Muscle of arm (tissue), 14 donors: ENCODE measurements at places on chromosomes 5 and 9. TPM values are rescaled to one million over a fixed set of nuclear protein-coding genes. Genes with fewer than 3 reads are reported as not detected.
A peak's percentile ranks its signal among the peaks of the same experiment; 100 is the strongest.

TPRN gene
- polyA plus RNA-seq, result 10.4 TPM

DNA sequence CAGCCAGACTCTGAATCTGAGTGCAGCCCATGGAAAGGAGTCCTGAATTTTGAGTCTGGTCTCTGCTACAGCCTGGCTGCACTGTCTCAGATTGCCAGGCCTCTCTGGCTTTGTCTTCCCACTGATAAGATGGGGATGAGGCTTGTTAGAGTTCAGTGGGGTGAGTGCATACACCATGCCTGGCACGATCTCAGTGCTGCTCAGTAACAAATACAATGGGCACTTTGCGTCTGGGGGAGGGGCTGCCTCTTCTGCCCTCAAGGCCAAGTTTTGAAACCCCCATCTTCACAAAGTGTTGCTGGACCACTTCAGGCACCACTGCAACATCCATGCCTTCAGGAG lies 49.0 kb downstream of the PPARGC1B start:
- DNase-seq, result no peak

FST gene
- 47.2 TPM for polyA plus RNA-seq

ZBTB34 gene
- polyA plus RNA-seq, result 13.2 TPM

DNA sequence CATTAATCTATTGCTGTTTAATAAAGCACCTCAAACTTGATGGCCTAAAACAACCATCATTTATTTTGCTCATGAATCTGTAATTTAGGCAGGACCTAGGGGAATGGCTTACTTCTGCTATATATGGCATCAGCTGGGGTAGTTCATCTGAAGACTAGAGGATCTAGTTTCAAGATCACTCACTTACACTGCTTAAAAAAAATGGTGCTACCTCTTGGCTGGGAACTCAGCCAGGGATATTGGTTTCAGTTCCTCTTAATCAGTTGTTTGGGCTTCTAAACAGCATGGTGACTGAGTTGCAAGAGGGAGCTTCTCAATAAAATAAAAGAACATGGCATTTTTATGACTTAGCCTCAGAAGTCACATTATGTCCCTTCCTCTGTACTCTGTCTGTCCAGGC lies 142.0 kb downstream of the FAM114A2 start:
- DNase-seq, result peak; percentile 22

GRCh38 chr5:132773601-132774355 lies 3.3 kb downstream of the SEPTIN8 start:
- DNase-seq, result no peak

DNAI1 gene
- polyA plus RNA-seq, result not detected

MARCOL gene
- not detected for polyA plus RNA-seq

- DNase-seq, result no peak
These were observed 439.0 kb downstream of the EBF1 start for GRCh38 chr5:158660726-158661125.

DNA sequence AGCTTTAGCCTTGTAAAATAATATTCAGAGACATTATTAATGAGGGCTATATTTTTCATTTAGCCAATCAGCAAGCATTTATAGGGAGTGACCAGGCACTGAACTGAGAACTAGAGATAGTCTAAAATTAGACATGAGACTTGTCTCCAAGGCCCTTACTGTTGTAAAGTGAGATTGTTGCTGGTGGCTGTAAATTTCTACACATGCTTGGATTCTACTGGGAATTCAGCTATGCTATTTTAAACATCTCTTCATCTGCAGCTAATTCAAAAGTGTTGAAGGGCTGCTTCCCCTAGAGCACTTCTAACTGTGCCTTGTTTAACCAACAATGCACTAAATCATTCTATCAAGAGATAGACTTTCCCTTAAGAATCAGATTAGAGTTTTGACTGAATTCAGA lies 67.4 kb downstream of the CHSY3 start:
- no peak for DNase-seq

KIF12 gene
- polyA plus RNA-seq, result 0.20 TPM

DNA sequence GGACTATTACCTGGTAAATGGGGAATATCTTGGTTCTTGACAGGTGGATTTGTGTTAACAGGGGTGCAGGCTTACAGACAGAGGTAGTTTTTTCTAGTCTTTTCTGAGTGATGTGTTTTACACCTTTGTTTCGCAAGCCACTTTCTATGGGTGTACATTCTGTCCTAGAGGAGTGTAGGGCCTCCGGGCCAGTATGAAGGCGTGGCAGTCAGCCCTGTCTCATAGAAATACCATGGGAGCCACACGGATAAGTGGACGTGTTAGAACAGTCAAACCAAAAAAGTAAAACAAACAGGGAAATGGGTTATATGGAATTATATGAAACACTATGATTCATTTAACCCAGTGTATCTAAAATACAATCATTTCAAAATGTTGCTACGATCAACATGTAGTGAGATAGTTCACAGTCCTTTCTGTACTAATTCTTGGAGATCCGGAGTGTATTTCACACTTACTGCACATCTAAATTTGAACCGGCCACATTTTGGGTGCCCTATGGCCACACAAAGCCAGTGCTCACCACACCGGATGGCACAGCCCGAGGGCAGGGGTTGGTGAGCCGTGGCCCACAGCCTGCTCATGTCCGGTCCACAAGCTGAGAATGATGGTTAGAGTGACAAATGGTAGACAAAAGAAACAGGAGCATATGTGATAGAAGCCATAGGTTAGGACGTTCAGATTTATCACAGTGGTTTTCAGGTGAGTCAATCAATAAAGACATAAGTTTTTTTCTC lies 80.1 kb upstream of the IRX4 start:
- DNase-seq, result no peak

LRRC70 gene
- 4.4 TPM for polyA plus RNA-seq

DNA sequence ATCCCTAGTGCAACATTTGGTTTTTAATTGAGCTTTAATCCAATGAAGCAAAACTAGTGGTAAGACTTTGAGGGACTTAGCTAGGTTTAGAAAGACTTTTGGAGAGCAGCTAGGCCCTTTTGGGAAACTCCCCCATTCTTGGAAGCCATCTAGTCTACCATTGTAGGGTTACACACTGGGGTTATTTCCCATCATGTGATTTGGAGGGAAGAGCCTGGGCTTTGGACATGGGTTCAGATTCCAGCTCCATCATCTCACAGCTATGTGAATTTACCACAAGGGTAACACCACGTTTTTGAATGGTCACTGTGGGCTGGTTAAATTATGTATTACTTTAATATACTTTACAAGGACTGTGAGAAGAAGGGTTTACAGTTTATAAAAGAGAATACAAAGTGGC lies 18.3 kb upstream of the TNFSF15 start:
- DNase-seq, result no peak

DNA sequence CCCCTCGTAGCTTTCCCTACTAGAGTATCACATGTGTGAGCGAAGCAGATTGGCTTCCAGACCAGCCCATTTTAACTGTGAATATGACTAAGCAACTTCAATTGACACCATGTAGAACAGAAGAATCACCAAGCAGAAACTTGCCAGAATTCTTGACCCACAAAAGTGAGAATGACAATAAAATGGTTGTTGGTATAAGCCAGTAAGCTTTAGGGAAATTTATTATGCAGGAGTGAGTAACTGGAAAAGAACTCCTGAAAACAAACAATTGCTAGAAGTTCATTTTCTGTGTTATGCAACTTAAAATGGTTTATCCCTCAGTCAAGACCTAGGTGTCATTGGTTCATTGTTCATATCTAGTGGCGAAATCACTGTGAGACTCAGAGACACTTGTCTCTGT lies 303.1 kb downstream of the DMRT2 start:
- DNase-seq, result no peak

TAF1L gene
- 0.03 TPM for polyA plus RNA-seq

DNA sequence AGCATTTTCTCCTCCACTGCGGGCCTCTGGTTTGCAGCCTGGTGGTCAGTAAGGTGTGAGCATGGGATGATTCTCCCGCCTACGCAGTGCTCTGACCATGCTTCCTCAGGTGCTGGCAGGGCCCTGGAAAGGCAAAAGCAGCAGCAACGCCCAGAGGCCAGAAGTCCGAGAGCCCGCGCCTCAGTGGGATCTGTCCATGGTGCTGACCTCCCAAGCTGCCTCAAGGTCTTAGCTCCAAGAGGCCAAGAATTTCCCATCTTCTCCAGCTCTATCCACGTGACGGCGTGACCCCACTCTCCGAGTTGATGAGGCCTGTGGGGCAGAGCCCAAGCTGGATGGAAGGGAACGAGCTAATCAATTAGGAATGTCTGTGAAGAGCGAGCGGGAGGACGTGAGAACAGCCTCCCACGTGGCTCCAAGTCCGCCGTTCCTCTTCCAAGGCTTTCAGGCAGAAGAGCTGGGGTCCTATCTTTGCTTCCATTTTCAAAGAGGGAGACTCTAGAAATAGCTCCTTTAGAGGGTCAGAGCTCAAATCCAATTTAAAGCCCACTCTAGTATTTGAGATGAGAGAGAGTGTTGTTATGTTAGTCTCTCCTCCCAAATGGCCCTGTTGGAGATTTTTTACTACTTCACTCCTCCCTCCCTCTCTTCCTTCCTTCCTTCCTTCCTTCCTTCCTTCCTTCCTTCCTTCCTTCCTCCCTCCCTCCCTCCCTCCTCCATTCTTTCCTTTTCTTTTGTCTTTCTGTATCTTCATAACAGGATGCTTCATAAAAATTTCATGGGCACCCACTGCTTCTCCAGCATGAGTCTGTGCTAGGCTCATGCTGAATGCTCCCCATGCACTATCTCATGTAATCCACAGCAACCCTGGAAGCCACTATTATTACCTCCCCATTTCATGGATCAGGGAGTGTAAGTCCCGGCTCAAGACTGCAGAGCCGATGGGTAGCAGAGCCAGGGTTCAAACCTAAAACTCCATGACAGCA lies 69.3 kb downstream of the OLFM1 start:
- peak; percentile 76 for DNase-seq

GRCh38 chr9:14863402-14863801 lies 46.8 kb downstream of the FREM1 start:
- DNase-seq, result peak; percentile 44

DNA sequence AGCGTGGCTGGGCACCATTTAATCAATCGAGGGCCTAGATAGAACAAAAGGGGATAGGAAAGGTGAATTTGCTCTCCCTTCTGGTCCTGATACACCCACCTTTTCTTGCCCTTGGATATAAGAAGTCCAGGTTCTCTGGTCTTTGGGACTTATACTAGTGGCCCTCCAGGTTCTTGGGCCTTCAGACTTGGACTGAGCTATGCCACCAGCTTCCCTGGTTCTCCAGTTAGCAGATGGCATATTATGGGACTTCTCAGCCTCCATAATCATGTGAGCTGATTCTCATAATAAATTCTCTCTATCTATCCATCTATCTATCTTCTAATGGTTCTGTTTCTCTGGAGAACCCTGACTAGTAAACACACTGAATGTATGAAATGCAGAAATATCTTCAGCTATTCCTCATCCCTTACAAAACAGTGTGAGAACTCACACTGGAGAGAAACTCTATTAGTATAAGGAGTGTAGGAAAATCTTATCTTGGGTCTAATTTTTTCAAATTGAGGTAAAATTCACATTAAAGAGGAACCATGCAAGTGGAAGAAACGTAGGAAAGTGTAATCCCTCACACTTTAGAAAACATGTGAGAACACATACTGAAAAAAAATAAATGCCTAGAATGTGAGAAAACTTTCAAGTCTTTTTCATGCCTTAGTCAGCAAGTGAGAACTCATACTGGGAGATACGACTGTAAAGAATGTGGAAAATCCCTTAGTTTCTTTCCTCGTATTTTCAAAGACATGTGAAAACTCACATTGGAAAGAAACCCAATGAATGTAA lies 15.5 kb downstream of the PCDHB15 start:
- DNase-seq, result no peak

DNA sequence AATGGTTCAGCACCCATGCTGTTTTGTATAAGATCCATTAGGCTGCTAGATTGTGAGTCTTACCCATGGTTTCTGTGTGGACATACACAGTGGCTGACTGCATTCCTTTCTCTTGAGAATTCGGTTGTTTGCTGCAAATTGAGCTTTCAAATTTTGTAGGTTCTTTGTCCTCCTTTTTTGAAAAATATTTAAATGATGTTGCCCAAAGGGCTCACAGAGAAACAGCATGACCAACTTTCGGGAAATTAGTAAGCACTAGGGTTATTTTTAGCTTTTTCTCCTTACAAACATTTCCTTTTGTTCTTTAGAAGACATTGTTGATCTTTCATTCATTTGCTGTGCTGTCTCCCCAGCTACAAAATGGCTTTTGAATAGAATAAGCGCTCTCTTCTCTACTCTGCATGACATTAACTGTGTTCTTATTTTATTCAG lies 79.4 kb downstream of the NLN start:
- no peak for DNase-seq

DBH gene
- not detected for polyA plus RNA-seq

DNA sequence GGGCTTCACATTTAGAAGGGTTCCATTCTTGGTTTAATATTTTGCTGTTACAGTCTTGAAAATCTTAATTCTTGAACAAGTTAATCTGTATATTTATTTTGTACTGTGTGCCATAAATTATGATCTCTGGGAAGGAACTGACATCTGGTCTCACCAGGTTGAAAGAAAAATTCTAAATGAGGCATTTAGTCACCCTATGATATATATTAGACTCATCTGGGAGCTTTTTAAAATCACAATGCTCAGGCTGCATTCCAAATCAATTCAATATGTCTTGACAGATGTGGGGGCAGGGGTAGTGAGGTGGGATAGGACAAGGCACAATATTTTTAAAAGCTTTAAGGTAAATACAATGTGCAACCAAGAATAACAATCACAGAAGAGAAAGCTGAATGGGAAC lies 569.2 kb downstream of the PRR16 start:
- no peak for DNase-seq

GRCh38 chr9:123684393-123685149 lies 245.4 kb downstream of the DENND1A start:
- no peak for DNase-seq

GRCh38 chr5:61180886-61181285 lies 18.6 kb upstream of the SMIM15 start:
- no peak for DNase-seq

DNA sequence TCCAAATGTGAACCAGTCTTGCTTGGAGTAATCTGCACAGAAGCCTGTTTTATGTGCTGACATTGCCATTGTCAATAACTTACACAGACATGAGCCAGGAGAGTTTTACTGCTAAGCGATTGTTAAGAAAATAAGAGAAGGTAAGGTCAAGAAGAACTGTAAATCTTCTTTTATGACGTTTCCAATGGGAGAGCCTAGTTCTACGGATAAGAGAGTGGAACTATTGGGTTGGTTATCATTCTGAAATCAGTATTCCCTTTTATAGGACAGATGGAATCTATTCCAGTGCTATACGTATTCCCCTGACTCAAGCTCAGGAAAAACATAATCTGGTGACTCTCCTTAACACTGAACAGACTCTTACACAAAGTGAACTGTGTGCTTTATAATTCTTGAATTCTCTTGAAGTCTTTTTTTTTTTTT lies 137.9 kb upstream of the OTULINL start:
- no peak for DNase-seq

DNA sequence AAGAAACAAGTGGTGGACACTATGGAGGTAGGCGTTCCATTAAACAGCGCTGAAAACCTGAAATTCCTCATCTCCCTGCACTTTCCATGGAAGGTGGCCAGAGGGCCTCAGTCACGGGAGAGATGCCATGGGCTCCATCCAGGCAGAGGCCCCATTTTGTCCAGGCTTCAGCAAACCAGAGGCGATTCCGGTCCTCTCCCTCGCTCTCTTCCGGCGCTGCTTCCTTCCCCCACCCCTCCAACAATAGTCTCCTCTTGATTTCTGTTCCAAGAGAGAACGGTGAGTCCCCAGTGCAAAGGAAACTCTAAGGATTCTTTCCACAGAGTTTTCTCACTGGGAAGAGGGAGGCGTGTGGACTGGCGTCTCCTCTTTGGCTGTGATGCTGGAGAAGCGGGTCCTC lies 7.5 kb downstream of the ZNF366 start:
- peak; percentile 71 for DNase-seq

GRCh38 chr9:74942801-74943200 lies 9.9 kb downstream of the C9orf40 start:
- DNase-seq, result no peak

GRCh38 chr5:107217721-107218130 lies 453.0 kb downstream of the EFNA5 start:
- peak; percentile 25 for DNase-seq
